ENCODE measurements at places on chromosomes 16 and 17.
A peak's percentile ranks its signal among the peaks of the same experiment; 100 is the strongest.

- no peak for DNase-seq
Measured at GRCh38 chr16:85347213-85347591, 234.9 kb upstream of the CIBAR2 start.

DNA sequence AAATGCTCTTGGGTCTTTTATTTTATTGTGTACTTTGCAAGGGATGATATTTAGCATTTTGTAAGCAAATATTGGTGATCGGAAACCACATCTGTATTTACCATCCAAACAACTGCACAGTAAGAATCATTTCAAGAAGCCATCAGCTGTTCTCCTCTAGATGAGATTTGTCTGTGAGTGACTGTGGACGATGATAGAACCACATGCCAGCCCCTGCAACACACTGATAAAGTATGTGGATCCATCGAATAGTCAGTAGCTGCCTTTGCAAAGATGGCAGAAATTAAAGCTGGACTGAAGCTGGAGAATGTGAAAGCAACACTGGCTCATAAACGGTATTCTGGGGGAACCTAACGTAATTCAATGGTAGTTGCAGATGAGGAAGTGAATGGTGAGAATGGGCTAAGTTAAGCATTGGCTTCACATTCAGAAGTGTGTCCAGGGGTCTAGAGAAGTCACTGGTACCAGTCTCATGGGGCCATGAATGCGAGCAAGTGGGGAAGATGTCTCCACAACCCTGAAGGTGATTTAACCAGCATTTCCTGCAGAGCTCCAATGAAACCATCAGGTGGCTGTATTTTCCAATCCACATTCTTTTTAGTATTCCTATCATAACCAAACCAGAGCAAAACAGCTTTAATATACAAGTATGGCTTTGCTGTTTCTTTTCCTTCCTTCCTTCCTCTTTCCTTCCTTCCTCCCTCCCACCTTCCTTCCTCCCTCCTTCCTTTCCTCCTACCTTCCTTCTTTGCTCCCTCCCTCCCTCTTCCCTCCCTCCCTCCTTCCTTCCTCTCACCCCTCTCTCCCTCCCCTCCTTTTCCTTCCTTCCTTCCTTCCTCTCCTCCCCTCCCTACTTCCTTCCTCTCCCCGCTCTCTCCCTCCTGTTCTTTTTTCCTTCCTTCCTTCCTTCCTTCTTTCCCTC, 169.4 kb downstream of the ABCA8 start:
- DNase-seq = no peak

DNA sequence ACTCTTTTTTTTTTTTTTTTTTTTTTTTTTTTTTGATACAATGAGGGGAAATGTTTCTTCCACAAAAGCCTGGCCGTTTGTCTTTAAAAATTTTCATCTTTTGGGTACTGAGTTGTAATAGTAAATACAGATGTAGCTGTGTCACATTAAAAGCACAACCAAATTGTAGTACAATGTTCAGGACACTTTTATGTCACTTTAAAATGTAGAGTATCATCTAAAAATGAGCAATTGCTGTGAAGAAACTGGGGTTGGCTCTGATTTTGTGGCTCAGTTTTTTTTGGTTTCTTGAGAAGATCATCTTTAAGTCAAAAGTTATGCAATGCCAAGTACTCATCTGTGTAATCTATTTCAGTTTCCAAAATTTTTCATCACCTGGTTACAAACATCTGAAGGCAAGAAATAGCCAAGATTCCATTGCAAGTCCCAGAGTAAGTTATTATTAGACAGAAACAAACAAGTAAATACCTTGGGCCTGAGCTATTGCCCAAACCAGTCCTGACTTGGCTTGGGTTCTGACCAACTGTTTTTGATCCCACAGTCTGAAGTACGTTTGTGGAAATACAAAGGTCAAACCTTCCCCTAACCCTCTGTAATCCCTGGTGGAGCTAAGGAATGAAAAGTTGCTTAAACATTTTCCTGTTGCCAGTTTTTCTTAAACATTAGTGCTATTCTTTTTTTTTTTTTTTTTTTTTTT, 717.2 kb downstream of the WWOX start:
- DNase-seq = peak; percentile 67

DNA sequence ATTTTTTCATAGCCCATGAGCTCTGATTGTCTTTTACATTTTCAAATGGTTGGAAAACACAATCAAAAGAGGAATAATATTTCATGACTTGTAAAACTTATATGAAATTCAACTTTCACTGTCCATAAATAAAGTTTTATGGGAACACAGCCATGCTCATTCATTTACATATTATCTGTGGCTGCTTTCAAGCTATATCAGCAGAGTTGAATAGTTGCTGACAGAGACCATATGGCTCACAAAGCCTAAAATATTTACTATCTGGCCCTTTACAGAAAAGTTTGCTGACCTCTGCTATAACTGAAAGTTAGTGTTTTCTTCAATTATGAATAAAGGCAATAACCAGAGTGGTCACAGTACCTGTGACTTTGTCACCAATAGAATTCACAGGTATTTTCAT, 128.2 kb upstream of the GNAO1 start:
- no peak for DNase-seq

GRCh38 chr17:15913826-15914225, 31.1 kb upstream of the ADORA2B start:
- DNase-seq = no peak

- peak; percentile 60 for DNase-seq
Measured at GRCh38 chr16:54284319-54284930, 2.2 kb downstream of the IRX3 start.

DNA sequence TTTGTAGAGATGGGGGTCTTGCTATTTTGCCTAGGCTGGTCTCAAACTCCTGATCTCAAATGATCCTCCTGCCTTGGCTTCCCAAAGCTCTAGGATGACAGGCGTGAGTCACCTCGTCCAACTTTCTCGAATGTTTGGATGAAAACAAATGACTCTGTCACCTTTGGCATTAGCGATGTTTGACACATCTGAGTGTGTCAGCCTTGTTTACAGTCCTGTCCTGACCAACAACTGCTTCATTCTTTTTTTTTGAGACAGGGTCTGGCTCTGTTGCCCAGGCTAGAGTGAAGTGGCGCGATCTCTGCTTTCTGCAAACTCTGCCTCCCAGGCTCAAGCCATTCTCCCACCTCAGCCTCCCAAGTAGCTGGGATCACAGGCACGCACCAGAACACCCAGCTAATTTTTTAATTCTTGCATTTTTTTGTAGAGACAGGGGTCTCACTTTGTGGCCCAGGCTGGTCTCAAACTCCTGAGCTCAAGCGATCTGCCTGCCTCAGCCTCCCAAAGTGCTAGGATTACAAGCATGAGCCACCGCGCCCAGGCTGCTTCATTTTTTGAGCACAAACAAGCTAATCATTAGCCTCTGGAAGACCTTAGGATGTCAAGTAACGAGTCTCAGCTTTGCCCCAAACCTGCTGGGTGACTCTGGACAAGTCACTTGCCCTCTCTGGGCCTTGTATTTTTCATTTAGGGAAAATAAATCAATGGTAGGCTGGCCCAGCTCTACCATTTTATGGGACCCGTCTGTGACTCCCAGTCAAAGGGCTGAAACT, 7.4 kb downstream of the MYH11 start:
- DNase-seq = no peak

GRCh38 chr16:54526087-54526486, 239.5 kb upstream of the IRX3 start:
- no peak for DNase-seq

GRCh38 chr17:50659179-50659578, 24.5 kb downstream of the ABCC3 start:
- DNase-seq = no peak

GRCh38 chr16:73949574-73950320, 346.9 kb upstream of the PSMD7 start:
- DNase-seq = no peak

- no peak for DNase-seq
Measured at GRCh38 chr16:31710134-31710533, 163.5 kb upstream of the ZNF267 start.

GRCh38 chr17:55342800-55343585, 78.2 kb downstream of the HLF start:
- DNase-seq = no peak

DNA sequence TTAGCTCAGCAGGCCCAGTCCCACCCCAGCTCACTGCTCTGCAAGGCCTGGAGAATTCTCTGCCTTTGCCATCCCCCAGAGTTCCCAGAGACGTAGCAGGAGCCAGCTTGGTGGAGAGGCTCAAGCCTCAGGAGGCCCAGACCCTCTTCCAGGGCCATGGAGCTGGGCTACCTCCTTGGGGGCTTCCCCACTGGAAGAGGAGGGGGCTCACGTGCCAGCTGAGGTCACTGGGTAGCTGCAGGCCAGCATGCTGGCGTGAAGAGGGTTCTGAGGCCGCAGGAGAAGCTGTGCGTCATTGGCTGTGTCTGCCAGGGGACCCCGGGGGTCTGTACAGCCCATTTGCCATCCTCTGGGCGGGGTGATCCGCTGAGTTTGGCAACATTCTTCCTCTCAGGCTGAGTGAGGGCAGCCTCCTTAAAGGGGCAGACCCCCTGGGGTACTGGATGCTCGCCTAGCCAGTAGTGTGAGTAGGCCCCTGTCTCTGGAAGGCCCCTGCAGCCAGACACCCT, 131.6 kb downstream of the RAB11FIP4 start:
- no peak for DNase-seq

DNA sequence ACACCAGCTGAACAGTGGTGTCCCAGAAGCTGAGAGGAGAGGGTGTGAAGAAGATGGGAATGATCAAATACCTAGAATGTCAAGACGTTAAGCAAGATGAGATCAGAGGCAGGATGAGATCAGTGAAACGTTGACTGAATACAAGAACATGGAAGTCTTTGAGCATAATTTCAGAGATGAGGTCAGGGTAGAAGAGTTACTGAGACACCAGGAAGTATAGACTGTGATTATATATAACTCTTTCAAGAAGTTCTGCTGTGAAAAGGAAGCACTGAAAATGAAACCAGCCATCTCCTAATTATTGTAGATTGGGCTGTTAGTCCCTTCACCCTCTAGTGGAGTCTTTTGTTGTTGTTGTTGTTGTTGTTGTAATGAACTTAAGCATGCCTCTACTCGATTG, 9.1 kb downstream of the SHCBP1 start:
- DNase-seq = no peak

DNA sequence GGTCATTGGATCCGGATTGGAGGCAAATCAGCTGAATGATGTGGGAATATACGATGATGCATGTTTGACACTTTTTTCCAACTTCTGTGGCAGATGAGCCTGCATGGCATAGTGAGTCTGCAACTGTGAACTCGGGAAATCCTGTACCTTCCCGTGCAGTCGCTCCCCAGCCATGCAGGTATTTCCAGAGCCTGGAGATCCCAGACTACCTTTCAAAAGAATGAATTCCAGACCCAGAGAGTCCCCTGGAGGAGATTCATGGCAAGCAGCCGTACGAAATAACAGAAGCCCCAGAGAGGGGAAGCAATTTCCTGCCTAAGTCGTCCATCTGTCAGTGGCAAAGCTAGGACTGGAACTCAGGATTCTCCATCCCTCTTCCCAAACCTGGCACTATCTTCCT, 75.7 kb upstream of the FAM20A start:
- DNase-seq = no peak

GRCh38 chr16:57801098-57801808, 1.0 kb downstream of the KIFC3 start:
- DNase-seq = no peak

DNA sequence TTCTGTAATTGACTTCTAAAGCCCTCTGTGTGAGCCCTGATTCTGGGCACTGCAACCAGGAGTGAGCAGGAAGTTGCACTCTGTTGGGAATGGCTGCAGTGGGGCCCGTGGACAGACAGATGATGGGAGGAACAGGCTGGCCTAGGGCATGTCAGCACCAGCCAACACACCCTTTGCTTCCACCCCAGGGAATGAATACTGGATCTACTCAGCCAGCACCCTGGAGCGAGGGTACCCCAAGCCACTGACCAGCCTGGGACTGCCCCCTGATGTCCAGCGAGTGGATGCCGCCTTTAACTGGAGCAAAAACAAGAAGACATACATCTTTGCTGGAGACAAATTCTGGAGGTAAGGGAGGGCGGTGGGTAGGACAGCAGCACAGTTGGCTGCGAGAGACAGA, 10.8 kb upstream of the LPCAT2 start:
- no peak for DNase-seq

DNA sequence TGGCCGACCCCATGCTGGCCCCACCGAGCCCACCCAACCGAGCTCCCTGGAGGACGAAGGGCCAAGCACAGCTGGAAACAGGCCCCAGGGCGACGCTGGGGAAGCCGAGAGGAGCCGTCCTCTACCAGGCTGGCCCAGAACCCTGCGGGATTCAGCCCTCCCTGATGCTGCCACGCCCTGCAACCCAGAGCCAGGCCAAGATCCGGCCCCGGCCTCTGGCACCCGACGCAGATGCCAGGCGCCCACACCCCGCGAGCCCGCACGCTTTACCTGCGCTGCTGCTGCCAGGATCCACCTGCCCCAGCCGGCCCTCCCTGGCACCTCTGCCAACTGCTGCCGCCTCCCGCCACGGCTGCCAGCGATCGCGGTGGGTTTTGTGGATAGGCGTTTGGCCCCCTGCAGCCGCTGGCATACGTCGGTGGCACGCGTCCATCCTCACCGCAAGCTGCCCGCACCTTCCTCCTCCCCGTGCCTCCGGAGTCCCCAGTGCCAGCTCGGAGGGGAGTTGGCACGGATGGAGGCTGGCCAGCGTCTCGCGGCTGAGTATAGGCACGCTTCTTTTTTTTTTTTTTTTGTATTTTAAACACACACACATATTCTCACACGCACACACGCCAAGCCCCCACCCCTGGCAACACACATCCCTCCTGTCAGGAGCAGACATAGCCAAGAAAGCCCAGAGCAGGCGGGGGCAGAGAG, 41.3 kb upstream of the ACSF3 start:
- DNase-seq = no peak

- DNase-seq = no peak
Measured at GRCh38 chr16:11232852-11233726, 22.9 kb downstream of the SOCS1 start.

GRCh38 chr16:57838161-57838560, 35.9 kb upstream of the KIFC3 start:
- DNase-seq = no peak

GRCh38 chr17:81440051-81440471, 44.8 kb downstream of the BAHCC1 start:
- DNase-seq = no peak

- no peak for DNase-seq
Measured at GRCh38 chr16:58098207-58099096, 30.7 kb downstream of the CFAP20 start.

- no peak for DNase-seq
Measured at GRCh38 chr16:49378238-49378637, 4.6 kb downstream of the C16orf78 start.

GRCh38 chr17:2041561-2042389, at the start of gene OVCA2:
TSS of gene OVCA2 (plus strand) at chr17:2042022. CDS start at chr17:2042048, 26 bp downstream.
- DNase-seq = peak; percentile 71

GRCh38 chr17:45293413-45294211, 23.2 kb downstream of the MAP3K14 start:
- peak; percentile 94 for DNase-seq

DNA sequence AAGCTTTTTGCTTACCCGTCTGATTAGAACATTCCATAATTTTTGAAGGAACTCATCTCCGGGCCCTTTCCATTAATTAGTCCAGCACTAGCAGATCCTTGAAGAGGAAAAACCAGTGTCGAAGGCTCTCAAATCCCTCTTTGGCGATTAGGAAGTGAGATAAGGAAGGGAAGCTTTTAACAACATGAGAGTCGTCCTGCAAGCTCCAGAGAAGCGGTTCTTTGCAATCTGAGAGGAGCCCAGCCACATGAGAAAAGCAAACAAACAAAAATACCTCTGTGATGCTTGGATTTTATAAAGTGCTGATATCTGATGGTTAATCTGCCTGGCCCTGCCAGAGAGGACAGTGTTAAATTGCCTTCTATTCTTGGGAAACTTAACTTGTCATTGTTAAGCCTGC, 339.8 kb upstream of the SALL1 start:
- DNase-seq = no peak
